ENCODE measurements at places on chromosomes 7 and 10.
A peak's percentile ranks its signal among the peaks of the same experiment; 100 is the strongest.

DNA sequence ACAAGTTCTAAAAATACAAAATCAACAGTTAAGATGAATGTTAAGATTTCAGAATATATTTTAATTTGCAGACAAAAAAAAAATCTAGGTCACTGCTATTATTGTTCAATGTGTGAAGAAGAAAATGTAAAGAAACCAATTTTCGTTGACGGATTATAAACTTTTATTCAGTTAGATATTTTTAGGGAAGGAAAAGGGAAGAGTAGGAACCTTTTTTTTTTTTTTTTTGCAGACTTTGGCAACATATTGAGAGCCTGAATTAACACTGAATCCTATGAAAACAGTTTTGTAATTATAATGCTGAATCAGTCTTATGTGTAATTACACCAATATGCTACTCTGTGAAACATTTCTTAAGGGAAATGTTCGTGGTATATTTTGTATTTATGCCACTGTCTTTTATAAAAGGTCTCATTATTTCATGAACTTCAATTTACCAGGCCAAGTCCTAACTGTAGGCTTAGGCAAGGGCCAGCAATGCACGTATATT is 106.3 kb downstream of the ST8SIA6 start:
- DNase-seq = no peak

DNA sequence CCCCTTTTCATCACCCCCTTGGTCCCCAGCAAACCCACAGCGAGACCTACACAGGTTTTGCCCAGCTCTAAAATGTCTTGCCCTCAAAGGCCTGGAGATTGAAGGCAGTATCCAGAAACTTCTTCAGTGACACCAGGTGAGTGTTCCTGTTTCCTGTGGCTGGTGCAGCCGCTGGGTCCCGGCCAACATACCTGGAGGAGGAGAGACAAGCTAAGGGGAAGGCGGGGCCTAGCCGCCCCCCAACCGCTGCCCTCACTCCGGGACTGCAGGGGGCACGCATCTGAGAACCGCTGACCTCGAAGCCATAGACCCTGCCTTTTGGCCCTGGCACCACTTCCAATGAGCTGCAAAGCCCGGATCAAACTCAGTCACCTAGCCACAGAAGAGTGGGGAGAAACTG is 27.0 kb downstream of the OGDHL start:
- no peak for DNase-seq

DNA sequence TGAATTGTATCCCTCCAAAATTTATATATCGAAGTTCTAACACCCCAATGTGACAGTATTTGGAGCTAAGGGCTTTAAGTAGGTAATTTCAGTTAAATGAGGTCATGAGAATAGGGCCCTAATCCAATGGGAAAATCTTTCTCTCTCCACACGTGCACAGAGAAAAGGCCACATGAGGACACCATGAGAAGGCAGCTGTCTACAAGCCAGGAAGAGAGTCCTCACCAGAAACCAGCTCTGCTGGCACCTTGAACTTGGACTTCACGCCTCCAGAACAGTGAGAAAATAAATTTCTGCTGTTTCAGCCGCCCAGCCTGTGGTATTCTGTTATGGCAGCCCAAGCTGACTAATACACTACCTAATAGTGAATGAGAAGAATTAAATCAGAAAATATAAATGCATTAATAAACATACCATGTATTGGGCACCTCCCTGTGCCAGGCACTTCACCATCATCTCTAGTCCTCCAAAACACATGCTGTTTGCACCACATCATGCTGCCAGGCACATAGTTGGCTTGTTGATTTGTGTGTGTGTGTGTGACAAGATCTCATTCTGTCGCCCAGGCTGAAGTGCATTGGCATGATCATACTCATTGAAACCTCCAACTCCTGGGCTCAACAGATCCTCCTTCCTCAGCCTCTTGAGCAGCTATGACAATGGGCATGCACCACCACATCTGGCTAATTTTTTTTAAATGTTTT is 9.1 kb upstream of the TOMM7 start:
- no peak for DNase-seq

DNA sequence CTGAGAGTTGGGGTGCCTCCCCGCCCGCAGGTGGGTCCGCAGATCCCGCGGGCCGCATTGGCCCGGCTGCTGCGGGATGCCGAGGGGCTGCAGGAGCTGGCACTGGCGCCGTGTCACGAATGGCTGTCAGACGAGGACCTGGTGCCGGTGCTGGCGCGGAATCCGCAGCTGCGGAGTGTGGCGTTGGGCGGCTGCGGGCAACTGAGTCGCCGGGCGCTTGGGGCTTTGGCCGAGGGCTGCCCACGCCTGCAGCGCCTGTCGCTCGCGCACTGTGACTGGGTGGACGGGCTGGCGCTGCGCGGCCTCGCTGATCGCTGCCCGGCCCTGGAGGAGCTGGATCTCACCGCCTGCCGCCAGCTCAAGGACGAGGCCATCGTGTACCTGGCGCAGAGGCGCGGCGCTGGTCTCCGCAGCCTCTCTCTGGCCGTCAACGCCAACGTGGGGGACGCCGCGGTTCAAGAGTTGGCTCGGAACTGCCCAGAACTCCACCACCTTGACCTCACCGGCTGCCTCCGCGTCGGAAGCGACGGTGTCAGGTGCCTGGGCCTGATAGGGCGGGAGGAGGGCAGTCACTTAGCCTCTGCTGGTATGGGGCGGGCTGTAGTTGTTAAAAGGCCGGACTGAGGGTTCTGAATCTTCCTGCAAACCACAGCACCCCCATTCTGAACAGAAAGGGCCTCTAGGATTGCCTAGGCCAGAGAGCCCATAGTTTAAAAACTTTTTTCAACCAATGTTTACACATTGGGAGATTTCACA is 1.3 kb downstream of the FBXL15 start:
- DNase-seq = no peak

DNA sequence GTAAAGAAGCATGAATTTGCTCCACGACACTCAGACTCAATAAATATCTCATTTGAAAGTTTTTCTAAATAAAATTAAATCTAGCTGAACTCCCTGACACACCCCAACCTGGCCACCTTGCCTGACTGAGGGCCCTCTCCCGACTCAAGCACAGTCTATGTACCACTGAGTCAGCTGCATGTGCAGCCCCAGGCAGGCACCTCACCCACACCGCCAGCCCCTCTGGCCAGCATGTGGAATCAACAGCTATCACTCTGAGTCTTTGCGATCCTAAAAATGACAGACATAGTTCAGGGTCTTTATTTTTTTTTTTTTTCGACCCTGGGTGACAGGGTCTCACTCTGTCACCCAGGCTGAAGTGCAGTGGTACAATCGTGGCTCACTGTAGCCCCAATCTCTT is 35.2 kb downstream of the OAT start:
- DNase-seq = no peak

DNA sequence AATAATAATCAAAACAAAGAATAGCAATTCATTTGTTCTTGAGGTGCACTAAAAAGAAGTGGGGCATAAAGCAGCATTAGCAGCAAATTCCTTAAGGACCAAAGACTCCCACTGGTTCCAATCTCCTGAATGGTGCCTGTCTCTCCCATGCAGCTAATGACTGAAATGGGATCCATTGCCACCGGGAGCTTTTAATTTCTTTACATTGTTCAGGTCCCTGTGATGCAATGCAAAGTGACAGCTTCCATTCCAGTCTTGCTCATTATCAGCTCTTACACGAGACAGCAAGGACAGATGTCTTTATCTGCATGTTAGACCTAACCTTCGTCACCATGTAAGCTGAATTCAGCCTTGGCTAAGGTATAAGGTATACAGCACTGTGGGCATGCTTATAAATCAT is 148.1 kb downstream of the POU6F2 start:
- DNase-seq = no peak

GRCh38 chr7:148014541-148014940 is 576.0 kb upstream of the C7orf33 start:
- no peak for DNase-seq

- no peak for DNase-seq
Observed at GRCh38 chr7:109224100-109224499, 654.4 kb downstream of the DNAJB9 start.

DNA sequence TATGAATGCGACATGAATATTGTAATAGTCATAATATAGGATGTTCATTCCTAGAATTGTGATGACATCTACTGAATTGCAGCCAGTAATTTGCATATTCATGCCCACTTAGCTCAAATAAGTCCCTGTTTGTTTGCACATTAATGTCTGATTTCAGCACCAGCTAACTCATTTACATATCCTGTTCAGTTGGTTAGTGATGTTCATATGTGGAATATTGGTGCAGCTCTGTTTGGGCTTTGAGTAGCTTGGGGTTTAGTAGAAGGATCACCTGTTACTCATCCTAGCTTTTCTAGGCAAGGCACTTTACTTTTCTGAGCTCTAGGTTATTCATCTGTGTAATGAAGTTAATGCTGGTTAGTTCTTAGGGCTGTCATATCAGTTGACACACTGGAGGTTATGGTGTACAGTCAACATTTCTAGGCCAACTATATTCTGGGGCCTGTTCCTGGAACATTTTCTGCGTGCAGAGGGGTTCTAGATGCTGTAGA is 238.4 kb downstream of the EXOC4 start:
- DNase-seq = no peak

DNA sequence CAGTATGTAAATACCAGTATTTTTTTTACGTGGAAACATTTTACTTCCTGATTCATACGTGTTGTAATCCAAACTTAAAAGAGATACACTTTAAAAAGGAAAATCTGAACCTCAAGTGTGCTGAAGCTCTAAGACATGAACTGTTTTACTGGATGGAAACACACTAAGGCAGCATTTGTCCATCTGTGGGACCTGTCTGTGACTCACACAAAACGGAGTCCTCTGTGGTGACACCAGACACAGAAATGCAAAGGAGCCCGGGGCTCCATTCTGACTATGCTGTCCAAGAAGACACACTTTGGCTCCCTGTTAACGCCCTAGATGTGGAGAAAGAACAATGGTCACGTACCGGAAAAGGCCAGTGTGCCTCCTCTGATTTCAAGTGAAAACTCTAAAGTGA is 23.9 kb downstream of the RNF133 start:
- DNase-seq = no peak

GRCh38 chr10:97648562-97649404 is 8.3 kb downstream of the PI4K2A start:
- peak; percentile 69 for DNase-seq

GRCh38 chr10:91034042-91034441 is 113.2 kb upstream of the ANKRD1 start:
- DNase-seq = no peak

DNA sequence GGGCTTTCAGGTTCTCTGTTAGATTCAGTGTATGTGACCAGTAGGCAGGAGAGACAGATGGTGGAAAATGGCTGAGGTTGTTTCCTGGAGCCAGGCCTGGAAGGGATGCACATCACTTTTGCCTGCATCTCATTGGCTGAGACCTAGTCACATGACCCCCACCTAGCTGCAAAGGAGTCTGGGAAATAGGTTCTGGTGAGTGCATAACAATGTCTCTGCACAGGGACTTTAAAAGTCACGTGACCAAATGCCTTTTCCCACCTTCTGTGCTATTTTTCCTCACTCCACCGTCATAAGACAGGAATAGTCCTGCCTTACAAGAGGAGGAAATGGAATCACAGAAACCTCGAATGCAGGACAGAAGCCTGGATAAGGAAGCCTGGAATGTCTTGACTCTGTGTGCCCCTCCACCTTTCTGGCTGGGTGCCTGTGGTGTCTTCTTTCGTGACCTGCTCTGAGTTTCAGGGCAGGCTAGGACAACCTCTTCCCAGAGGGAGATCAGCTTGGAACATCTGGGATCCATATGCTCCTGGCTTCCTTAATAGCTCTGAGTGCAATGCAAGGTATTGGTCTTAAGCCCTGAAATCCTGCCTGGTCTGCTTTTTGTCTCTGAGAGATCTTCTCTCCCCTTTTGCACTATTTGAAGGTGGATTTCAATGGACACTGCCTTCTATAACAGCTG is 139.9 kb upstream of the ZNF438 start:
- DNase-seq = no peak

GRCh38 chr7:91946549-91946948 is 5.9 kb downstream of the AKAP9 start:
- no peak for DNase-seq

GRCh38 chr10:85864173-85864549 is 502.4 kb downstream of the GRID1 start:
- no peak for DNase-seq

DNA sequence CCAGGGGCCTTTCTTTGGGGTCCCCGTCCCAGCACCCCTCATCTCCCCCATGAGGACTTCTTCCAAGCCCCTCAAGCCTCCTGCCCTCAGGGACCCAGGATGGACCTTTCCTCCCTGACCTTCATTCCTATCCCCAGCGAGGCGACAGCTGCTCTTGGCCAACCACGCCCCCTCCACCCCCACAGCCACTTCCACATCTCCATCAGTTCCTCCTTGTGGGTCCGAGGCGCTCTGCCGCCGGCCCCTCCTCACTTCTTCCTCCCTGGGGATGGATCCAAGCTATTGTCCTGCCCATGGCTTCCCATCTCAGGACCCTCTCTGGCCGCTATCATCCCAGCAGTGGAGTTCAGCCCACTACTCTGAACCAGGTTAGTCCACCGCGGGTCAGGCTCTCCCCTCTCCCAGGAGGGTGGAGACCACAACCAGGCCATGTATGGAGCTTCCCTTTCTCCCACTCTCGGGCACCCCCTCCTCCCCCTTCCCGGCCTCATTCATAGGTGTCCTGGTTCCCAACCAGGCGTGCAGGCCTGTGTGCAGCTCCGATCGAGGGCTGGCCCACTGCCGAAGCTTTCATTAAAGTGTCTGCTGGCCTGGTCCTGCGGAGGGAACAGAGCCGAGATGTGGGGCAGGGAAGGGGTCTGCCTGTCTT is 1.7 kb upstream of the SH2B2 start:
- no peak for DNase-seq

All from SW 1271 (cell line).